ENCODE measurements at places on chromosomes 7 and 10.
A peak's percentile ranks its signal among the peaks of the same experiment; 100 is the strongest.

- DNase-seq, result no peak
These were observed 4.8 kb downstream of the BTRC start for GRCh38 chr10:101358706-101359300.

- DNase-seq, result no peak
These were observed 27.4 kb upstream of the EGR2 start for GRCh38 chr10:62843600-62843999.

DNA sequence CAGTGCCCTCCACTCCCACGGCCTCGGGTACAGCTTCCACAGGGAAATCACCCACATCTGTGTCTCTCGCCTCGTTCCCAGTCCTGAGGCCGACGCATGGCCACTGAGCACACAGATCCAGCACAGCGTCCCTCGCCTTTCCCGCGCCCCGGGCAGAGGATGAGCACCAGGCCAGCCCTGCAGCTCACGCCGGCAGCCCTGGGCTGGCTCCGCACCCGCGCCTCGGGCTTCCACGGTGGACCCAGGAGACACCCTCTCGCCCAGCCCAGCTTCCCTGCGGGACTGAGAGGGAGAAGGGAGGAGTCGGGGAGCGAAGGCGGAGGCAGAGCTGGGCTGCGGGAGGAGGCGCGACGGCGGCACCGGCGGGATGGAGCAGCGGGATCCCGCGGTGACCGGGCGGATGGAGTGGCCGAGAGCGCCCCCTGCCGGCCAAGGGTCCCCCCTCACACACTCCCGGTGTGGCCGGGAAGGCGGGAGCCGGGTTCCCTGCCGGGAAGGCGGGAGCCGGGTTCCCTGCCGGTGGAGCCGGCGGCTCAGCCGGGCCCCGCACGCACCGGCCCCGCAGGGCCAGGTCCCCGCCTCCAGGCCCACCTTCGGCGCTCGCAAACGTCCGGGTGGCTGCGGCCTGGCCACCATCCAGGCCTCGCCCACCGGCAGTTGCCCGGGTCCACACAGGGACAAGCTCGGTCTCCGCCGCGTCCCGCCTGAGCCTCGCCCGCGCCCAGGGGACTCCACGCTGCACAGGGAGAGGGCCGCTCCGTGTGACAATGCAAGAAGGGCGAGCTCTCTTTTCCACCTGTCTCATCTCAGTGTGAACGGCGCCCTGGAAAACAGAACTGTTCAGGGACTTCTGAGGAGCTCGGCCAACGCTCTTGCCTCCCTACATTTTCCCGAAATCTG lies 110.3 kb upstream of the LANCL2 start:
- peak; percentile 87 for DNase-seq

DNA sequence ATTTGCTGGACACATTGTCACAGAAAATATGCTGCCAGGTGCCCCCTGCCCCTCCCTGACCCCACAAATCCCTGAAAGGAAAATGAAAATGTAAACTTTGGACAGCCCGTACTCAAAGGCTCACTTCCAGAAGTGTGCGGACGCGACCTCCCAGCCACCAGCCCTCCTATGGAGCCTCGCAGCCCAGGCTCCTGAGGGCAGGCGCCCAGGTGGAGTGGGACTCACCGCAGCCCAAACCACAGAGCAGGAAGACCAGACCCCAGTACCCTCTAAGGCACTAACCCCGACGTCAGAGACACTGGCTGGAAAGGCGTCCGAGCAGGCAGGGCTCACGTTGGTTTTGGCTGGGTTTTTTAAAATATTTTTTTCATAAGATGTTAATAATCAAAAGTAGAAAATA lies 57.3 kb downstream of the CSGALNACT2 start:
- no peak for DNase-seq

DNA sequence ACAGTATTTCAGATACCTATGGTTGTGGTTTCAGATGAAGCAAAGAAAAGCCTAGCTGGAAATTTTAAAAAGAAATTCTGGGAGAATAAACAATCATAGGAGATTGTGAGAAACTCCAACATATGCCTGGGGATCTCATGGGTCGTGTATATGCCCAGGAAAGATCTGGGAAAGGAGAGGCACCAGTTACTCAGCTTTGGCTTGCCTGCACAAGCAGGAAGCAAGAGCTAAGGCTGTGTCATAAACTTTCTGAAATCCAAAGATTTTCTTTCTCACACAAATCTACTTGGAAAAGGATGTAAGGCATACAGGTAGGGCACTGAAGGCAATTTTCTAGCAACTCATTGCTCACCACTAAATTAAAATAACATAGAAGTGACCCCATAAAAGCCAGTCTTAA lies 373.6 kb downstream of the CDC14C start:
- no peak for DNase-seq

GRCh38 chr7:149664666-149665065 lies 108.7 kb downstream of the ZNF467 start:
- DNase-seq, result no peak

DNA sequence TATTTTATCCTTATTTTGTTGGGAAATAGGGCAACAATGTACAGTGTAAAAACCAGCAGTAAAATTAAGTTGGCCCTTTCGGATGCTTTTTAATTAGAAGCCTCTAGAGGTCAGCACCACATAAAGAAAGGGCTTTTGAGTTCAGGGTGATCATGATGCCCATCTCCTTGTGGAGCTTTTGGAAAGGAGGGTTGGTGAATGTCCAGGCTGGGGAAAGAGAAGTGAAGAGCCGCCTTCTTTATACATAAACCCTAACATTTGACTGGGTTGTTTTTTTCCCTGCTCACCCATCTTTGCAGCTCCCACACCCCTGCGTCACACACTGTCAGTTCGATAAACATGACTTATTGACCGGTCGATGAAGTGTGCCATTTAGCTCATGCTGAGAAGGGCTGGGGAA lies 29.8 kb downstream of the MTURN start:
- no peak for DNase-seq
